ENCODE measurements at places on chromosomes 1 and 21.
A peak's percentile ranks its signal among the peaks of the same experiment; 100 is the strongest.

- DNase-seq, result no peak
These were observed 48.4 kb downstream of the MAGI3 start for GRCh38 chr1:113438505-113439276.

GRCh38 chr1:234535763-234536515 lies 57.0 kb upstream of the TARBP1 start:
- DNase-seq, result peak; percentile 61

GRCh38 chr21:29424728-29425127 lies 126.0 kb downstream of the BACH1 start:
- no peak for DNase-seq

DNA sequence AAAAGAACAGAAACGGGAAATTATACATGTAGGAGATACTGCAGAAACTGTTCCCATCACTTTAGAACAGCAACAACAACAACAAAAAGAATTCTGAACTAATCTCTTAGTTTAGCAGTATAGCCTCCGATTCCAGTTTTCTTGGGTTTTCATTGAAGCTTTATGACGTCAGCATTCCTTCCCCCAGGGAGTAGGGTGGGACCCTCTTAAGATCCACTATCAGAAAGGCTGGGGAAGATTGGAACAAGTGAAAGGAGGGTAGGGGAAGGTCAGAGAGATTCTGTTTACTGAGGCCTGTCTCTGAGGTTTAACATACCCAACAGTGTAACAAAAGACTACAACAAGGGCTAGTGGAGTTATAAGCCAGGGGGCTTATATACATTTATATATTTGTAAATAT lies 121.4 kb upstream of the OLFM3 start:
- no peak for DNase-seq

- peak; percentile 98 for DNase-seq
These were observed 2.7 kb downstream of the DISP1 start for GRCh38 chr1:222817529-222817928.

GRCh38 chr1:174247472-174247871 lies 88.2 kb downstream of the RABGAP1L start:
- DNase-seq, result no peak

GRCh38 chr1:162179121-162179520 lies 109.6 kb downstream of the NOS1AP start:
- no peak for DNase-seq
